ENCODE measurements at places on chromosomes 4 and X.

GRCh38 chr4:76641351-76641750, 206.3 kb downstream of the SHROOM3 start:
- DNase-seq = no peak

DNA sequence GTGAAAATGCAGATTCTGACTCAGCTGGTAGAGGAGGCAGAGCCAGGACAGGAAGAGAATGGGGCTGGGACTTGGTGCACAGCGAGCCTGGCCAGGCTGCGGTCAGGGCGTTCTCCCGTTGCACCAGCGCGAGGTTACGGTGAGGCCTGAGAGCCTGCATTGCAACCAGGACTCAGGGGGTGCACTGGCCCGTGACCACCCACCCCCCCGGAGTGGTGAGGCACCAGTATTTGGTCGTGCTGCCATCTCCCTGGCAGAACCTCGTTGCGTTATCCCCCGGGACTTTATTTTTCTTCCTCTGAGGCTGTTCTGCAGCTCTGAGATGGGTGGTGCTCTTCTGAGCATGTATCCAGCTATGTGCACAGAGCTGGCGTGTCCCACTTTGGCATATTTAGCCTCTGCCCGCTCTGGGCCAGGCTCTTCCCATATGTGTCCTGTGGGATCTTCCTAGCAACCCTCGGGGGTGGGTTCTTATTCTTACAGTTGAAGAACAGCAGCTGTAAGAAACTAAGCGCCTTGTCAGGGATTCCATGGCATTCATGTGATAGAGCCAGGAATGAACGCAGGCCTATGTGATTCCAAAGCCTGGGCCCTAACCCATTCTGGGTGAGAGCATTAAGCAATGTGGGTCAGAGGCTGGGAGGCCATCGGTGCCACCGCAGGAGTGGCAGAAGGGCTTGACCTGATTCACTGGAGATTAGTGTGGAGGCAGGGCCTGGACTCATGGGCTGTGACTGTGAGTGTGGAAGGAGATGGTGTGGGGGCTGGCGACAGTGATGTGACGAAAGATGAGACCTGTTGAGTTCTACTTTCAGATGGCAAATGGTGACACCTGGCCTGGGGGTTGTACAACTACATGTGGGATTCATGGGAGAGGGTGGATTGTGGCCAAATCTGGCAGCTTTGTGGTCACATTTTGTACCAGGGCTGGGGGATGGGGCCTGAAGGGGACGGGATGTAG, 3.1 kb downstream of the TADA2B start:
- no peak for DNase-seq

DNA sequence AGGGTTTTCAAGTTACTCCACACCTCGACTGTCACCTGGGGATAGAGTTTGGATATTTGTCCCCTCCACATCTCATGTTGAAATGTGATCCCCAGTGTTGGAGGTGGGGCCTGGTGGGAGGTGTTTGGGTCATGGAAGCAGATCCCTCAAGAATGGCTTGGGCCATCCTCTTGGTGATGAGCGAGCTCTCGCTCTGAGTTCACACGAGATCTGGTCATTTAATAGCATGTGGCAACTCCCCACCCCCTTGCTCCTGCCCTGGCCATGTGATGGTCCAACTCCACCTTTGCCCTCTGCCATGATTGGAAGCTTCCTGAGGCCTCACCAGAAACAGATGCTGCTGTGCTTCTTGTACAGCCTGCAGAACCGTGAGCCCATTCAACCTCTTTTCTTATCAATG, 8.3 kb downstream of the CTAG1A start:
- no peak for DNase-seq

GRCh38 chr4:174494726-174495125, 27.6 kb downstream of the HPGD start:
- DNase-seq = no peak

- DNase-seq = no peak
Observed at GRCh38 chr4:73715659-73716058, 24.7 kb upstream of the CXCL8 start.

DNA sequence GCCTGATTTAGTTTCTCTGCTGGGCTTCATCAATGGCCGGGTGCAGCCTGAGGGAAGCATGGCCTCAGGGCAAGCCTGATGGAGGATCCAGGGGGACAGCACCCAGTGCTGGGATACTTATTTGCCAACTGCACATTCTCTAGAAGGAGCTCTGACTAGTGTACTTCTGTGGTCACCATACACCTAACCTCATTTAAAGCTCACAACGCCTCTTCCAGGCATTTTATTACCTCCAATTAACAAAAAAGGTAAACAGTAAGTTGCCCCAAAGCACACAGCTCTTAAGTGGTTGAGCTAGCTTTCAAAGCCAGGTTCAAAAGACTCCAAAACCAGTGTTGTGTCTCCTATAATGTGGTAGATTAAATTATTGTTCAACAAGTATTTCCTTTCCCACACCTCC, 26.8 kb upstream of the ATXN3L start:
- DNase-seq = no peak

Data from renal cortex interstitium (tissue), 15 donors.